CD4-positive, alpha-beta T cell treated with Interleukin-6 for 4 hours (primary cell): ENCODE measurements at places on chromosomes 16 and 17.

- DNase-seq = peak; percentile 91
Measured at GRCh38 chr16:50152807-50153595, at the start of gene TENT4B. Gene TENT4B (plus strand): TSS chr16:50153306. CDS start chr16:50153622, 316 bp downstream.

GRCh38 chr17:80359422-80360110 lies 55.4 kb upstream of the ENDOV start:
- no peak for DNase-seq

GRCh38 chr17:18041776-18042175 lies 2.6 kb downstream of the GID4 start:
- no peak for DNase-seq

DNA sequence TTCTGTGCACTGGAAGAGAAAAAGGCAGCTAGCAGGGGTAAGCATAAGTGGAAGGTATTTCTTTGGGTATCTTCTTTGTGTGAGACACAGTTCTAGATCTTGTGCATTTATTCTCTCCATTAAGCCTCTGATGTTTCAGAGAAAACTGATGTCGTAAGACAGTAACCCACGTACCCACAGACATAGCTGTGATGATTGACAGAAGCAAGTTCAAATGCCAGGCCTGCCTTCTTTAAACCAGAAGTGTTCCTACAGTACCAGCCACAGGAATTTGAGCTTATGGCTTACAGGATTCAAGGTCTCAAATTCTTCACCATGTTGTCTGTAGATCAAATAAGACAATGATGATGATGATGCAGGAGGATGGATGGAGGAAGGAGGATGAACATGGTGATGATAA lies 161.4 kb upstream of the KCNJ16 start:
- DNase-seq = no peak

- peak; percentile 49 for DNase-seq
Measured at GRCh38 chr17:4594931-4595684, 10.8 kb downstream of the SMTNL2 start.

DNA sequence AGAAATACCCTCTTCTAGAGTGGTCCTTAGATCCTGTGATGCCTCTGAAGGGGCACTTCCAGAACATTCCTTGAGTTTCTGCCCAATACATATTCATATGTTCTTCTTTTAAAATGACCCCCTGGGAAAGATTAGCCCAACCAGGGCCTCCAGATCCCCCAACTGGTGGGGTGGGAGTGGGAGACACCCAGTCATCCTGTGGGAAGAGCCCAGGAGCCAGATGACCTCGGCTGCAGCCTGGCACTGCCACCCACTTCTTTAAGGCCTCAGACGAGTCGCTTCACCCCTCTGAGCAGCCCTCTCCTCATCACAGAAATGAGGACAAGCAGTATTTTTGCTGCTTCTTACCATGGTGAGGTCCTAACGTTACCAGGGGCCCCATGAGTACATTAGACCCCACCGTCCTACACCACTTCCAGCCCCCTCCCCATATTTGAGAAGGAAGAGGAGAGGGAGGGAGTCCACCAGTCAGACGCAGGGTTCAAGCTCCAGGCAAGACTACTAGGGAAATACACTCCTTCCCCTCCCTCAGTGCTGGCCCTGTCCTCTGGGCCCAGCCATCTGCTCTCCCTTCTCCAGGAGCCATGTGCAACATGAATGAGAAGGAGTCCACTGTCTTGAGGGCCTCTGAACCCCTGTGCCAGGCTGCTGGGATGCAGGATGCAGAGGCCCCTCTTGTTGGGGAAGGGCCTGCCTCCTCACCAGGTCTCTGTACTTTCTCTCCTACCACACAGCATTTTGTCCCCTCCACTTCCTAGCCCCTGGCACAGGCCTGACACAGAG lies 11.8 kb downstream of the MPO start:
- no peak for DNase-seq

DNA sequence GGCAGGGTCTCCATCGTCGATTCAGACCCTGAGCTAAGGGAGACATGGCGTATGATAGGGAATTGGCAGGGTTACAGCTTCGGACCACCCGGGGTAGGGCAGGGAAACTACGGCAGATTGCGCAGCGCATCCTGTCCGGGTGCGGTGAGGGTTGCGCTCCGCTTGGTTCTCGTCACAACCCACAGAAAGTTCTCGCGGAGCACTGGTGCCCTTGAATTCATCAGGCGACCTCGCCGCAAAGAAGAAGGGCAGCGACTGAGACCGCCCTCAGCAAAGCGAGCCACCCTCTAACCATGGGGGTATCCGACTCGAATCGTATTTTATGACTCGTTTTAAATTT lies 1.2 kb downstream of the HS3ST3B1 start:
- peak; percentile 68 for DNase-seq

DNA sequence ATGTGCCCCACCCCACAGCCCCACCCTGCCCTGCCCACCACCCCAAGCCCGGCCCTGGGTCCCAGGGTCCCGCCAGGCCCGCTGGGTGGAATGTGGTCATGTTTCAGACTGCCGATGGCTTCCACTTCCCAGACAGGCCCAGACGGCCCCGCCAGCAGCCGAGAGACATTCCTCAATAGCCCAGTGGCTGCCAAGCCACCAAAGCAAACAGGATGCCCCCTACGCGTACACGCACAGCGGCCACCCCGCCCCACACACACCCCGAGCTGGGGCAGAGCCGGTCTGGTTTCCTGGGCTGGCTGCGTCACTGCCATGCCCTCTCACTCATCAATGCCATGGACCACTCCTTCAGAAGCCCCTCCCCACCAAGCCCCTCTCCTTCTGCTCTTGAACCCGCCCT lies 1.2 kb upstream of the KRT17 start:
- no peak for DNase-seq

GRCh38 chr17:14361945-14362508 lies 61.1 kb downstream of the HS3ST3B1 start:
- DNase-seq = no peak

- no peak for DNase-seq
Measured at GRCh38 chr17:28665994-28666393, 4.0 kb downstream of the SUPT6H start.

DNA sequence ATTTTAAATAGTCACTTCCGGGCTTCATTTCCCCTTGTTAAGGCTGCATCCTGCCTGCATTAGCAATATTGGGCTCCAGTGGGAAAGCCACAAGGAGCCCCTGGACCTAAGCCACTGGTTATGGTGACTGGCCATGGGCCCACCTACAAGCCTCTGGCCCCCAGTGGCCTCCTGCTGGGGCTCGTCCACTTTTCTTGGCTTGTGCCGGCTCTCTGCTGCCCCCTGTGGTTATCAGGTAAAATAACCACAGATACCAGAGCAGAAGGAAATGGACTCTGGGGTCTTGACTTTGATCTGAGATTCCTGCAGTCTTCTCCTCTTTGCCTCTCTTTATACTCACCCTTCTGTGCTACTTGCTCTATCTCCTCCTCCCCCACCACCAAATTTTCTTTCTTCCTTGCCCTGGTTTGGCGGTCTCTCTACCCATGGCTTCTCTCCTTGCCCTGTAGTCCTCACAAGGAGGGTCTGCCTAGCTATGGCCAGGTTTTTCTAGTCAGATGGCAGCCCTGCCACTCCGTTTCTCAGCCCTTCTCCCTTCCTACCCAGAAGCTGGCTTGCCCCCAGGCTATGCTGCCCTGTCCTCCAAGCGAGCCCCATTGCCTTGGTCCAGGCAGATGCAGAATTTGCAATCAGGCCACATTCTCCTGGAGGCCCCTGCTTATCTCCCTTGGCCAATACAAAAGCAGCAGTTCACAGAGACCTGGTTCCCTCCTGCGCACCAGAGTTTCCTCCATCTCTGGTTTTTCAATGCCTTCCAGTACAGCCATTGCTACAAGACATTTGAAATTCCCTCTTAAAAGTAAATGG lies 82.9 kb upstream of the RCVRN start:
- DNase-seq = peak; percentile 19

- no peak for DNase-seq
Measured at GRCh38 chr17:19348806-19349205, 13.7 kb downstream of the B9D1 start.

DNA sequence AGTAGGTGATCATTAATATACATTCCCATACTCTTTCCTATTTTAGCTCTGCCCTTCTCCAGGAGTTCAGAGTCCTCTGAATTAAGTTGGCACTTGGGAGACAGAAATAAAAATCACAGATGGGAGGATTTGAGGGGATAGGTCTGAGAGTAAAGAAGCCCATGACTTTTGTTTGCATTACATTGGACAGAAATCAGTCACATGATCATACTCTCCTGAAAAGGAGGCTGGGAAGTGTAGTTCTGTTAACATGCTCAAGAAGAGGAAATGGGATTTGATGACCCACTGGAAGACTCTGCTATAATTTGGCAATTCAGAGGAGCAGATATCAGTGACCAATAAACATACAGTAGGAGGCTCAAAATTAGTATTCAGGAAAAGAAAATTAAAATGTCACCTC lies 674.9 kb upstream of the C16orf82 start:
- no peak for DNase-seq

DNA sequence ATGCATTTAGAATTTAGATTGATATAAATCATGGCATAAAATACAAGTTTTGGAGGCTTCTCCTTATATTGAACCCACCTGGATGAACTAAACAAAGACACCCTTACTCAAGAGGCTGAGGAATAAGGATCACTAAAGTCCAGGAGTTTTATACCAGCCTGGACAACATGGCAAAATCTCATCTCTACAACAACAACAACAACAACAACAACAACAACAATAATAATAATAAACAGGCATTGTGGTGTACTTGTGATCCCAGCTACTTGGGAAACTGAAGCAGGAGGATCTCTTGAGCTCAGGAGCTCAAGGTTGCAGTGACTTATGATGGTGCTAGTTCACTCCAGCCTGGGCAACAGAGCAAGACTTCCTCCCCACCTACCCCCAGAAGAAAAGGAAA lies 558.0 kb downstream of the TOX3 start:
- DNase-seq = no peak

DNA sequence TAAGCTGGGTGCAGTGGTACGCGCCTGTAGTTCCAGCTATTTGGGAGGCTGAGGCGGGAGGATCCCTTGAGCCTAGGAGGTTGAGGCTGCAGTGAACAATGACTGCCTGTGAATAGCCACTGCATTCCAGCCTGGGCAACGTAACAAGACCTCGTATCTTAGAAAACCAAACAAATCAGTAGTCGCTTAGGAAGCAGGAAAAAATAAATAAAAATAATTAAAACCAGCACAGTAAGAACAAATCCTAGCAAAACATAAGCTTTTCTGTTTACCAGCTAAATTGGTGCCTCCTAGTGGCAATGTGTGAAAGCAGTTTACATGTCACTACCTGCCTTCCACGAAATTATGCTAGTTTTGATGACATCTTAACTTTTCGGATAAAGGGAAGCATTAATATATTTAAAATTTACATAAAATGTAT lies 1.3 kb downstream of the ARMC5 start:
- peak; percentile 28 for DNase-seq

DNA sequence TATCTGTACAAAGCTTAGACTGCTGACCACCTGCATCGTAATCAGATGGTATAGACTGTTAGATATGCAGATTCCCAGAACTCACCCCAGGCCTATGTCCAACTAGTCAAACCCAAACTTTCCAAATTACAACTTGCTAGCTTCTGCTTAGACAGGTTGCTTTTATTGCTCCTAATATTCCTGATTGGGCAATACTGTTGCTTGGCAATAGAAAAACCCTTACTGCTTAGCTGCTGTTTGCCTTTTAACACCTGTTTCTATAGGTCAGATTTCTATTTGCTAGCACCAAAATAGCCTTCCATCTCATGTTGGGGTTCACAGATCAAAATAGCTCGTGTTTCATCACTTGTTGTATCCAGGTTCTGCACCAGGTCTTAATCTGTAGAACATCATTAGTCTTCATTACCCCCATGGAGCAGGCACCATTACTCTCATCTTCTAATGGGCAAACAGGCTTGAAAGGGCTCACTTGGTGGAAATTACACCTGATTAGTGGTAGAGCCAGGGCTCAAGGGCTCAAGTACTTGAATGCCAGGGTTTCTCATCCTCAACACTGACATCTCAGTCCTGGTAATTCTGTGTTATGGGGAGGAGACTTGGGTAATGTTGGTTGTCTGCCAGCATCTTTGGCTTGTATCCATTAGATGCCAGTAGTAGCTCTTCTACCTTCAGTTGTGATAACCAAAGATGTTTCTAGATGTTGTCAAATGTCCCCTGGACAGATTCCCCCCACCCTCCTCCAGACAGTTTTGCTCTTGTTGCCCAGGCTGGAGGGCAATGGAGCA lies 2.7 kb downstream of the ZP2 start:
- DNase-seq = no peak

GRCh38 chr17:78898075-78898836 lies 4.7 kb downstream of the CEP295NL start:
- no peak for DNase-seq

GRCh38 chr17:49798182-49798581 lies 9.7 kb downstream of the KAT7 start:
- DNase-seq = no peak

- no peak for DNase-seq
Measured at GRCh38 chr17:50953831-50954601, 87.9 kb upstream of the TOB1 start.

DNA sequence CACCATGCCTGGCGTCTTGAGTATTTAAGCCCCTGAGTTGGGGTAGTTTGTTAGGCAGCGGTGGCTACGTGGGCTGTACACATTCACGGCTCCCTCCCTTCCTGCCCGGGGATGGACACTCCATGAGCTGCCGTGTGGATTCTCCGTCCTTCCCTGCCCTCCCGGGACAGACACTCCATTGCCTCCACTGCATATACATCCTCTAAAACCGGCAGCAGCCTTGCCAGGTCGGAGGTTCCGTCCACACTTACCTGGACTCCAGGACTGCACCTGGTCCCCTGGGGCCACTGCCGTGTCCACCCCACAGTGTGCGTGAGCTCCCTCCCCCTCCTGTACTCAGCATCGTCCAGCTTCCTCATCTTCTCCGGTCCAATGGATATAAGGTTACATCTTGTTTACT lies 3.5 kb upstream of the SPATA2L start:
- DNase-seq = no peak

DNA sequence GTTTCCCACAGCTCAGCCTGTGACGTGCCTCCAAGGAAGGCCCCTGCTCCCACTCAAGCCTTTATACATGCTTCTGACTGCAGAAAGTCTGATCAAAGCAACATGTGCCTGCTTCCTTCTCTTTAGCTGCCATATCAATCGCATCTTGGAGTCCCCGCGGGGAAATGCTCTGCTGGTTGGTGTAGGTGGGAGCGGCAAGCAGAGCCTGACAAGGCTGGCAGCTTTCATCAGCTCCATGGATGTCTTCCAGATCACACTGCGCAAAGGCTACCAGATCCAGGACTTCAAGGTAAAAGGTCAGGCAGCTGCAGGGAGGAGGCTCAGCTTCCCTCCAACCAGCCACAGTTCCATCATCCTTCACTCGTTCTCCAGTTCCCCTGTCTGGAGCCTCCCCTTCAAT lies 189.7 kb downstream of the ZNF18 start:
- no peak for DNase-seq

- peak; percentile 78 for DNase-seq
Measured at GRCh38 chr17:80891397-80892018, 100.1 kb upstream of the CHMP6 start.

GRCh38 chr16:31078597-31079341 lies 4.5 kb downstream of the ZNF646 start:
- DNase-seq = no peak

- no peak for DNase-seq
Measured at GRCh38 chr17:50039058-50039457, 16.9 kb upstream of the ITGA3 start.

GRCh38 chr17:52156576-52157570 lies 1.6 kb downstream of the CA10 start:
- DNase-seq = no peak
